NCI-H187 (cell line): ENCODE measurements at places on chromosomes 2 and 18.

DNA sequence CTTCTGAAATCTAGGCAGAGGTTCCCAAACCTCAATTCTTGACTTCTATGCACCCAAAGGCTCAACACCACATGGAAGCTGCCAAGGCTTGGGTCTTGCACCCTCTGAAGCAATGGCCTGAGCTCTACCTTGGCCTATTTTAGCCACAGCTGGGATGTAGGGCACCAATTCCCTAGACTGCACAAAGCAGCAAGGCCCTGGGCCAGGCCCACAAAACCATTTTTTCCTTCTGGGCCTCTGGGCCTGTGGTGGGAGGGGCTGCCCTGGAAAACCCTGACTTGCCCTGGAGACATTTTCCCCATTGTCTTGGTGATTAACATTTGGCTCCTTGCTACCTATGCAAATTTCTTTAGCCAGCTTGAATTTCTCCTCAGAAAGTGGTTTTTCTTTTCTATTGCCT is 315.2 kb downstream of the DCDC2C start:
- DNase-seq: no peak

DNA sequence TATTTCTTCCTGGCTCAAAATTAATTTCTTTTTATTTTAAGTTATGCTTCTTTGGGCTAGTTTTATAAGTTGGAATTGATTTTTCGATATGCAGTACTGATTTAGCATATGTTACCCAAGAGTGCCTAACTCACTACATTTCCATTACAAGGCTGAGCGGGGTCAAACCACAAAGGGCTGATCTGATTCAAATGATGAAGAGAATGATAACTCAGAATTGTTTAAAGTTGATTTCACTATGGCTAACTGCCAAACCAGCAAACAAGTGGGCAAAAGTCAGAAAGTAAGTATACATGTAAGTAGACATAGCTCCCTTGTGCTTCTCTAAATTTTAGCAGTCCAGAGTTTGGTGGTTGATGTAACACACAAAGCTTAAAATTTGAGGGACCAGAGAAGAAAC is 35.6 kb downstream of the RAD51AP2 start:
- no peak for DNase-seq

DNA sequence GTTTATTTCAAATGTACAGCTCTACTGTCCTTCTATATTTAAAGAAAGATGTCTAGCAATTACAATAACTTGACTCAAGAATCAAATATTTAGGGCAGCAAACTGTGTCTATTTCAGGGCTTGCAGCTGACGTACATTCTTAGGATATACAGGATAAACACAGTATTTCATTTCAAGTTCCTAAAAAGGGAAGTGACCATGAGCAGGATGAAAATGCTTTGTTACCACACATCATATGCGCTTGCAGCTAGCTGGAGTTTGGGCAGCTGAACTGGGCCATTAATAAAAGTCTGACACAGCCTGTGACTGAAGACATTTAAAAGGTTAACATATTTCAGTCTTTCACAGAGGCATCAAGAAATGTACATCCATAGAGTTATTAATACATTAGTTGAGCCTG is 264.6 kb upstream of the TRIB2 start:
- no peak for DNase-seq

DNA sequence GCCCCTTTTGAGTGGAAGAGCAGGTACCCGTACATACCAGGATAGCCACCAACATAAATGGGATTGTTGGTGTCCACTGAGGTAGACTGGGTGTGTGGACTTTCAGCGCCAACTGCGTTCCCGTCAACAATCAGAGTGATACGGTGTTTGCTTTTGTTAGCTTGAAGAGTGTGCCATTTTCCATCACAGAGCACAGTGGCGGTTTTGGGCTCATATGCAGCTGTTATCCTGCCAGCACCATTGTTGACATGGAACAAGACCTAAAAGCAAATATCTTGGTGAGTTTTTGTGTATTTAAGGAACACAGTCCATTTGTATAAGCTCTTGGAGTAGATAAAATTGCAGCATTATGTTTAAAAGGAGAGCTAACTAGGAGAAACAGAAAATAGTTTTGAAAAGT is 174.5 kb downstream of the LAMA1 start:
- no peak for DNase-seq

DNA sequence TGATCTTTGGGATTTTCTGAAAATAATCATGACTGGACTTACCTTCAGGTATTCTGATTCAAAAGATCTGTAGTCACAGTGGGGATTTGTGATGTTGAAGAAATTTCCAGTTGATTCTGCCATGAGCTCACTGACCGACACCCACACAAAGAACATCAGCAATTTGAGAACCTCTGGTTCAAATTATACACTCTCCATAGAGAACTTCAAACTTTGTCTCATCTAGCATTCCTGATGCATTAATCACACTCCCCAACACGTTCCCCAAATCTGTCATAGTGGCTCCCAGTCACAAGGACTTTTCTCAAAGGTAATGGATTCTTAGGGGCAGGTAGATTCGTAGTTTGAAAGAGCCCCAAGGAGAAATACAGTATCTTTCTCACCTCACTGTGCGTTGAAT is 584.3 kb downstream of the FBXO15 start:
- no peak for DNase-seq

- no peak for DNase-seq
These were observed 13.4 kb downstream of the CAPG start for GRCh38 chr2:85396531-85397470.

DNA sequence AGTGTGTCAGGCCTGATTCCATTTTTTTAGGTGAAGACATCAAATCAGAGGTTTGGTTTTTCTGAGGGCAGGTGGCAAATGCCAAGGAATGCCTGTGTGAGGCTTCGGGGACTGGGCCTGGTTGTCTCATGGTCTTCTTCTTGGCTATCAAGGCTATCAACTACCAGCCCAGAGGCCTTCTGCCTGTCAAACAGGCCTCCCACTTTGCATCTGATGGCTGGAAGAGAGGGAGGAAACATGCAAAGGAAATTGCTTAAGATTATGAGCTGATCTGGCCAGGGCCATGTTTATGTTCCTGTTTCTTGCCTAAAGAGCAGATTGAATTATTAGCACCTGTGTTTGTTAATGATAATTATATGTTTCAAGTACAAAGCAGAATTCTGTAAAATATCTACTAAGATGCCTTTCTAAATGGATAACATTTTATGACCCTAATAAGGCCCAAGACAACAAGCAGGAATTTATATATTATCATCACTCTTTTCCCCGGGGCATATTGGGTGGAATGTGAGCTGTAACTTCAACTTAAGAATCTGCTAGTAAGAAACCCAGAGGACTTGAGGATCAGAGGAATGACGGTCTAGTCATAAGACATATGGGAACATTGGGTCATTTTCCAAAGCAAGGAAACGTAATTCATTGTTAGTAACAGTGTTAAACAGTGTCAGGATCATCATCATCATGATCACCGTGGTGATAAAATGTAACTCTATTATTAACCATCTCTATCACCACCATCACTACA is 123.2 kb downstream of the LYPD6B start:
- no peak for DNase-seq

- no peak for DNase-seq
These were observed 357.0 kb downstream of the GALNT13 start for GRCh38 chr2:154228566-154229280.

GRCh38 chr2:241494311-241494908 is 14.0 kb downstream of the STK25 start:
- DNase-seq: no peak
